ENCODE measurements at places on chromosomes 5 and 9.

- DNase-seq, result no peak
Observed at GRCh38 chr5:19406576-19407365, 581.2 kb downstream of the CDH18 start.

DNA sequence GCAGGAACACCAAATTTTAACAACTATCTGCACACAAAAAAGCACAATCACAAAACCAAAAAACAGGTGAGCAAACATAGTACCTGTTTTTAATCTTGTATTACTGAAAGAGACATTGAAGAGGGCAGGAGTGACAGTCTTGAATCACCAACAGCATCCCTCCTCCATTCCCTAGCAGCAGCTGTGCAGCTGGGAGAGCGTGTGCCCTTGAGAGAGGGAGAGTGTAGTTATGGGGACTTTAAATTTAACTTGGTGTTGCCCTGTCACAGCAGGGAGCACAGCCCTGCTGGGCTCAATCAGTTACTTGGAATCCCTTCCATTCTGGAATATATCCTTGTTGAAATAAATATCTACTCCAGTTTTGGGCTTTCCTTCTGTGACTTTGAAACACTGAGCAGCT, 1938.7 kb upstream of the NUDT12 start:
- no peak for DNase-seq

DNA sequence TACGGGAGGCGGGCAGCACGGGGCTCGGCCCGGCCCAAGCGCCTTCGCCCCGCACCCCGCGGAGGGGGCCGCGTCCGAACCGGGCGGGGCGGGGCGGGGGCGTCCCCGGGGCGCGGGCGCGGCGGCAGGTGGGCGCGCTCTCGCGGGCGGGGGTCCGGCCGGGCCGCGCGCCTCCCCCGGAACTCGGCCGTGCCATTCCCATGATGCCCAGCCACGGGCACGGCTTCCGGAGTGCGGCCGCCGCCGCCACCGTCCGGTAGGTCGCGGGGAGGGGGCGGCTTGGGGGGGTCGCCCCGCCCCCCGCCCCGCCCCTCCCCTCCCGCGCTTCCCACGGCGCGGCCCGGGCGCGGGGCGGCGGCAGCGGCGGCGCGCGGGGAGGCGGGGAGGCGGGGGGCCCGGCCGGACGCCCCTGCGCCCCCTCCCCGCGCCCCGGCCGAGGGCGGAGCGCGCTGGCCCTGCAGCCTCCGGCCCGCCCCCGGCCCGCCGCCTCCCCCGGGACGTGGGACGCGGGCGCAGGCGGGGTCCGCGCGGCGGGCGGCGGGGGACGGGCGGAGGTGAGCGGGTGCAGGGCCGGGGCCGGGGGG, at the start of gene PPP1R26:
Gene PPP1R26, plus strand, starts transcription at position 314 of the 584 bp plus-strand sequence. CDS start 4,729 bp downstream, outside the sequence.
- no peak for DNase-seq

DNA sequence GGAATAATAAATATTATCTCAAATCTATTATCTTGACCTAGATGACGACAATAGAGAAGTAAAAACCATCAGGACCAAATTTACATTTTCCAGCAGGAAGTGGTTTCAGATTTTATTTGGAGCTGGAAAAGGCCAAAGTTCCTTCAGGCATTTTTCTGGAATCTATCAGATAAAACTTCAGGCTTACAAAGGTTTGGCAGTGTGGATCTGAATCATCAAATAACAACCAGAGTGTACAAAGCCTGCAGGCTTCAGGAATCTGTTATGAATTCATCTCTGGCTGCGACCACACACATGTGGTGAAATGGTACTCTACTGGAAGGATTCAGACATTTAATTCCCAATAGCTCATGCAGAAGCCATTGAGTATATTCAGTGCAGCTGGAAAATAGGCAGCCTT, 726.4 kb upstream of the GRAMD2B start:
- DNase-seq, result no peak

DNA sequence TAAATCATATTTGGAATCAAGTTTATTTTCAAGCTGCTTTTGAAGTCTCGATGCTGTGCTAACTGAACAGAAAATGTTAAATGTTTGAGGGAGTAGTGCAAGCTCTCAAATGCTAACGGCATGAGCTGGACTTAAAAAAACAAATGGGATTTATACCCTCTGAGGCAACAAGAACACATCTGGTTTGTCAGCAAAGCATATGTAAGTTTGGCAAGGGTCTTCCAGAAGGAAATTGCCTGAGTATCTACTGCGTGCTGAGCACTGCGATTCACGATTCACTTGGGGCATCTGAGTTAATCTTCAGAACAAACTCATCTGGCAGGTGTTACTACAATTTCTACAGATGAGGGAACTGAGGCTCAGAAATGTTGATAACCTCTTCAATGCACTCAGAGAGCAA, 98.4 kb upstream of the C9orf72 start:
- DNase-seq, result no peak

- peak; percentile 79 for DNase-seq
Observed at GRCh38 chr5:126422994-126423788, at the start of gene GRAMD2B. GRAMD2B (plus strand) TSS chr5:126423409; CDS start chr5:126423607, 198 bp downstream.

GRCh38 chr5:123163225-123163876, 74.3 kb downstream of the PRDM6 start:
- no peak for DNase-seq

GRCh38 chr5:78830528-78831046, 154.5 kb downstream of the ARSB start:
- no peak for DNase-seq

DNA sequence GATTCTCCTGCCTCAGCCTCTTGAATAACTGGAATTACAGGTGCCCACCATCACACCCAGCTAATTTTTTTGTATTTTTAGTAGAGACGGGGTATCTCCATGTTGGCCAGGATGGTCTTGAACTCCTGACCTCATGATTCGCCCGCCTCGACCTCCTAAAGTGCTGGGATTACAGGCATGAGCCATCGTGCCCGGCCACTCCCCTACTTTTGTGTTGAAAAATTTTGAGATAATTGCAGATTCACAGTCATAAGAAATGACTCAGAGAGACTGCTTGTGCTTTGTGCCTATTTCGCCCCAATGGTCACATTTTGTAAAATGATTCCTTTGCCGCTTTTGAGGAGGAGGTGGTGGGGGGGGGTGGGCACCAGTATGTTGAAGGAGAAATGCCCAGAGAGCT, 48.1 kb upstream of the SH3PXD2B start:
- DNase-seq, result no peak

- DNase-seq, result no peak
Observed at GRCh38 chr9:110744715-110745384, 76.3 kb downstream of the MUSK start.

DNA sequence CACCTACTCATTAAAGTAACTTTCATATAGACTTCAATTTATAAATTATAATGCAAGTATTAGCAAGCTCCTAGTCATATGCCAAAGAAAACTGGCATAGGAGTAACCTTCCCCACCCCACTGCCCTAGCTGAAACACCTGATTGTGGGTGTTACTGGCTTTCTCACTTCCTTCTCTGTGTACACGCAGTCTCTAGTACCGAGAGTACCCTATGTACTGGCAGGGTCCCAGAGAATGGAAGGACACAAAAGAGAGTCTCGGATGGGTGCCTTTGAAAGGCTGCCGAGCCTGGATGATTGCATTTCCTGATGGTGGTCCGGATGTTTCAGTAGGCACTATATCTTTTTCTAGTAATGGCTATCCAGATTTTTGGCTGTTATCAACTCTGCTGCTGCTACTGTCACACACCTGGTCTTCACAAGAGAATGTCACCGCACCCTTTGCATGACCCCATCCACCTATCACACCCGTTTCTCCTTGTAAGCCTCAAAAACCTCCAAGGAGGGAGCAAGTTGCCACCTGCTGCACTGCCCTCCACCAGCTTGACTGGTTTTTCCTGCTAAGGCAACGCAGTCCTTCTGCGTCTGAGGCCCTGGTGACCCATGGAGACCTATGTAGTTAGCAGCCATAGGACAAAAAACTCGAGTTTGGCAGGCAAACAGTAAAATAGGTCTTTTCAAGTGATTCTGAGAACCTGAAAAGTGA, 53.8 kb upstream of the CLINT1 start:
- DNase-seq, result no peak

- no peak for DNase-seq
Observed at GRCh38 chr9:83469722-83470121, 68.5 kb downstream of the FRMD3 start.

DNA sequence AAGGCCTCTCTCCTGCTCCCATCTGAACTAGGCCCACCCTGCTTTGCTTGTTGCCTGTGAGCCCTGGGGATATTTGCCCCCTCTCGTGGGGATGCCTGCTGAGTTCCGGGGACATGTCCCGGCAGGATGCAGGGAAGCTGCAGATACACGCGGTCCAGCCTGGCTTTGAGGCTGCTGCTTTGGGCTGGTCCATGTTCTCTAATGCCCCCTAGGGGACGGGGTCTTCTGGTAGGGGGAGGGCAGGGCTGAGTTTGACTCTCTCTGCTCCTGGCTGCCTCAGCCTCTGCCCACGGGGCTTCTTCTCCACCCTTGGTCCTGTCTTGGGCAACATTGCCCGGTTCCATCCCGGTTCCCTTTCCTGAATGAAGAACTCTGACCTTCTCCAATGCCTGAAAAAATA, 84.9 kb upstream of the ASS1 start:
- no peak for DNase-seq

DNA sequence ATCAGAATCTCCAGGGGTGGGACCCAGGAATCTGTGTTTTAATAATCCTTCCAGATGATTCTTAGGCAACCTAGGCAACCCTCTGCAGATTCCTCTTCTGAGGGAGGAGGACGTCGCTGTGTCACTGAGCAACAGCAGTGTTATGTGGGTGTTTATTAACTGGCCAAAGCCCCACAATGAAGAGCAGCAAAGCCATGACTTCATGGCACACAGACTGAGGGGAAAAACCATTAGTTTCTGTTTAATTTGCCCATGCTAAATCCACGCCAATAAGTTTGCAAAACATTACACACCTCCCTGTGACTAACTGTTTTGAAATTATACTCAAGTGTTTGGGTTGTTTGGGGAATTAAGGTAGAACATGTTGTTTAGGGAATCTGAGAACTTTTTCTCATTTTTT, 83.7 kb upstream of the TMED7 start:
- DNase-seq, result no peak

DNA sequence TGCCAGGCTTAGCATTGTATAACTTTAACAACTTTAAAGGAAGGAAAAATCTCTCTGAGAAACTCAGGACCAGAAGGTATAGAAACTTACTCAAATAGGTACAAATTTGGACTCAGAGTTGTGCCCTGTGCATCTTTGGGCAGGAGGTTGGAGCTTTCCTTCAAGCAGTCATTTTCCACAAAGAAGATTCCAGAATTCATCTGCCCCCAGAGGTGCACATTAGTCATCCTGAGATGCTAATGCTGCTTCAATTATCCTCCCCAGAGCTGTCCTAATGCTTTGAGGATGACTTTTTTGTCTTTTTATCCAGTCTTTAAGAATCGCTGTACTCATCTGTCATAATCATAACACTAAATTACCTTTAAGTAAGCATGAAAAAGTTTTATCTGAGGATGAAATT, 243.0 kb upstream of the WWC1 start:
- DNase-seq, result no peak

DNA sequence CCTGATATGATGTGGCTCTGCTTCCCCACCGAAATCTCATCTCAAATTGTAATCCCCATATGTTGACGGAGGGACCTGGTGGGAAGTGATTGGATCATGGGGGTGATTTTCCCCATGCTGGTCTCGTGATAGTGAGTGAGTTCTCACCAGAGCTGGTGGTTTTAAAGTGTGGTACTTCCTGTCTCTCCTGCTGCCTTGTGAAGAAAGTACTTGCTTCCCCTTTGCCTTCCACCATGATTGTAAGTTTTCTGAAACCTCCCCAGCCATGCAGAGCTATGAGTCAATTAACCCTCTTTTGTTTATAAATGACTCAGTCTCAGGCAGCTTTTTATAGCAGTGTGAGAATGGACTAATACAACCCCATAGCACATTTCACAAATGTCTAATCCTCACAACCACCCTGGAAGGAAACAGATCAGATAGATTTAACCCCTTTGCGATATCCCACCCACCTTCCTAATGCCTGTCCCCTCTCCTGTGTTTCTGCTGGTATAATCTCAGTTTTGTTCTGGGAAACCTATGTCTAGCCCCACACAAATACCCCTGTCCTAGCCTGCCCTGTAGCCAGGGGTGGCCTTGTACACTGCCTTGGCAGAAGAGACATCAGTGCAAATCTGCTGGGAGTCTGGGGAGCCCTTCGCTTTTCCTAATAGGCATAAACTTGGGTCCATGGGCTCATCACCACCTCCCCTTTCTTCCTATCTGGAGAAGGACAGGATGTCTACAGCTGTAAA, 157.0 kb upstream of the RAI14 start:
- no peak for DNase-seq

DNA sequence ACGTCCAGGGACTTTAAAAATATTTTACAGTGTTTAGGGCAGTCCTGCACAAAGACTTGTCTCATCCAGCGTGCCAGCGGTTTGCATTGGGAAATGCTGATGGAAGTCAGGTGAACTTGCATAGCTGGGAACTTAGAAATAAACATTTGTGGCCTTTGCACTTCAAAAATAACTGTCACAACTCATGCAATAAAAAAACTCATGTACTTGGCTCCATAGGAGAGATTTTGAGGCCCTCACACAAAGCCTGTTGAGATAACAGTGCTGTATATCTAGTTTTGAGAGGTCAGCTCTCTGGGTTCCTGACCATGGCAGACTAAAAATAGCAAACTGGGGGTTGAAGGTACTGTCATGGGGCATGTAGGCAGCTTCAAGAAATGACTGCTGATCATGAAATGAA, 5.5 kb downstream of the COMMD10 start:
- DNase-seq, result no peak

DNA sequence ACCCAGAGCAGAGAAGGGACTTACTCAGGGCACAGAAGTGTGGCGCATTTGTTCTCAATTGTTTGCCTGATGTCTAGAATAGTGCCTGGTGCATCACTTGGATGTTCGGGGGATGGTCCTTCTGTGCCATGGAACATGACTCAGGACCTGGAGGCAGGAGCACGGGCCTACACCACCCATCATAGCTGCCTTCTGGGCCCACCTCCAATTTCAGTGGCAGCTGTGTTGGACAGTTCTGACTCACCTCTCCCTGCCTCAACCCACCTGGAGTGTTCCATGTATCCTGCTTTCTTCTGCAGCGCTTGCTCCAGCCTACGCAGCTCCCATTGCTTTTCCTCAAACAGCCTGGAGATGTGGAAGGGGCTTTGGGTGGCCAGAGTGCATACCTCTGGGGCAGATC, 12.5 kb upstream of the CXCL14 start:
- no peak for DNase-seq

- DNase-seq, result no peak
Observed at GRCh38 chr5:55456216-55456895, 78.4 kb downstream of the PLPP1 start.

All from activated naive CD4-positive, alpha-beta T cell treated with anti-CD3 and anti-CD28 coated beads, Interleukin-2, amount 10 ng/mL, durations not matched to agents 7 days and 5 days (primary cell).